A673 (cell line): ENCODE measurements at places on chromosomes 7 and 10.

DNA sequence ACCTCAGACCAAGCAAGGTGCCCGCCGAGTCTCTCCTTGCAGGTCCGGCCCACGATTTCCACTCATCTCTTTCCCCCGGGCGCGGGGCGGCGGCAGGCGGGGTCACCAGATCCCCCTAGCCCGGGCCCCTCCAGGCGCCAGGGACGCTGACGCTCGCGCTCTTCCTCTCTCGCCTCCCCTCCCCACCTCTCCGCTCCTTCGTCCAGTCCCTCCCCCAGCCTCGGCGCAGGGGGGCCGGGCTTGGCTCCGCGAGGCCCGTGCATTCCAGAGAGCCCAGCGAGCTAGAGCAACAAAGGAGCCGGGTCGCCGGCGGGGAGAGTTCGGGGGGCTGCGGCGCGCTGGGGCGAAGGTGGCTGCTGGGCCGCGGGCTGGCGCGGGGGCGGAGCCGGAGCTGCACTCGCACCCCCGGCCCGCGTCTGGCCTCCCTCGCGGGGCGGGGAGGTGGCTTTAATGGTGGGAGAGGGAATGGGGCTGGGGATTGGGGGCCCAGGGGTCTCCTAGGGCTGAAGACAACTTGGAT is at the start of gene SMO:
Gene SMO, plus strand, starts transcription at position 262 of the 520 bp plus-strand sequence. CDS start 519 bp downstream, outside the sequence.
- peak; percentile 74 for DNase-seq

DNA sequence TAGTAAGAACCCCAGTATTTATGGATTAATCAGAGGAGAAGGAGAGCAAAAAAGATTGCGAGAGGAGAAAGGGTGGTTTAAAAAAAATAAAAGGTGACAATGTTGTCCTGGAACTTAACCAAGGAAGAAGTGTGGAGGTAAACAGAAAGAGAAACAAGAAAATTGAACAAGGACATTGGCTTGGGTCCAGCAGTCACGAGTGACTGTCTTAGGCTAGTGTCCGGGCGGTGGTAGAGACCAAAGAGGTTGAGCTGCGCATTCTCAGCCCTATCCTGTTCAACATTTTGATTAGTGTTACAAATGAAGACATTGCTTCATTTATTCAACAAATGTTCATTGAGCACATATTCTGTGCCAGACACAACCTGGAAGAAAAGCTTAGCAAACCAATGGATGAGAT is 329.9 kb downstream of the FGFR2 start:
- DNase-seq, result no peak

GRCh38 chr10:5523796-5524574 is 776 bp upstream of the CALML3 start:
- DNase-seq, result no peak

DNA sequence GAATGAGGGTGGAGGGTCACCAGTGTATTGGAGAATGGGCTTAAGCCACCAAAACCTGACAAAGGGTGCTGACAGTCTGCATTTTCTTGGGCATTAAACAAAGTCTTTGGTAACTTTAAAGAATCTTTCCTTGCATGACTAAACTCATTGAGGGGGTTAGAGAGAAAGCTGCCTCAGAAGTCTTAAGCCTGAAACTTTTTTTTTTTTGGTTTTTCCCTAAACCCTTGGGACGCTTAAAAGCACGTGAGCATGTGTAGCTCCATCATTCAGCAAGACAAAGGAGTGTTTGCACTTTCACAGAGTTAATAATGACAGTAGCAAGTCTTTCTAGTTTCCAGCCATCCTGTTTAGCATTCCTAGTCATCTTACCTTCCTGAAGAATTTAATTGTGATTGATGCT is 110.7 kb downstream of the LRMDA start:
- no peak for DNase-seq

DNA sequence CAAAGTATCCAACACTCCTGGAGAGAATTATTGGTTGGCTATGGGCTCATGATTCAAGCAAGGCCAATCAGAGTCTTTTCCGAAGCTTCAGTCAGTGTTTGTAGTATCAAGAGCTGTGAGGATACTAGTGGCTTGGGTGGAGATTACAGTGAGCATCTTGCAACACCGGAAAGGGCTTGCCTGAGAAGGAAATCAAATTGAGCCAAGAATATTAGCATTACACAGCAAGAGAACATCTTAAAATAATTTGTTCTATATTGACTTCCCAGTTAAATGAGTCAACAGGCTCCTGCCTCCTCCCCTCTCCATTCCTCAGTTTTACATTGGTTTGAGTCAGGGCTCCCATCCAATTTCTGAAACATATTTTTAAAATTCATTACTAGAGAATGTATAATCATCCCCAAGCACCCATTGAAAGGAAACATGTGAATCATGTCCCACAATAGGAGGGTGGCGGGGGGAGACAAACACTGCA is 127.4 kb downstream of the ELAPOR2 start:
- peak; percentile 85 for DNase-seq

DNA sequence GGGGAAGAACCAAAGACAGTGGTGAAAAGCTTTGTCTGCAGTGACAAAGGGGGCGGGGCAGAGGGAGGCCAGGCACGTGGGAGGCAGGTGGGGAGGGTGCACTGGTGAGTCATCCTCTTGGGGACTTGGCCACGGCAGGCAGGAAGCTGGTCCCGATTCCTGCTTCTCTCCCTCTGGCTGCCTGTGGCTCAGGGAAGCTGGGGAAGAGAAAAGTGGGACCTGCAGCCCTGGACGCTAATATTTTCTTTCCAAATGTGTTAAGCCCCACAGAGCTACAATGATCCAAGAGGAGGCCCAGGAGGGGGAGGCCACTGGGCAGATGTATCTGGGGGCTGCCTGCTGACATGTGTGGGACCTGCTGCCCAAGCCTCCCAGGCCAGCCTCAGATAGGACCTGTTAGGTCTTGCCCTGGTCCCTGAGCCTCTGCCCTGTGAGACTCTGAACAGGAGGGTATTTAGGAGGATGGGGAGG is 231.8 kb downstream of the KCNMA1 start:
- DNase-seq, result peak; percentile 64

DNA sequence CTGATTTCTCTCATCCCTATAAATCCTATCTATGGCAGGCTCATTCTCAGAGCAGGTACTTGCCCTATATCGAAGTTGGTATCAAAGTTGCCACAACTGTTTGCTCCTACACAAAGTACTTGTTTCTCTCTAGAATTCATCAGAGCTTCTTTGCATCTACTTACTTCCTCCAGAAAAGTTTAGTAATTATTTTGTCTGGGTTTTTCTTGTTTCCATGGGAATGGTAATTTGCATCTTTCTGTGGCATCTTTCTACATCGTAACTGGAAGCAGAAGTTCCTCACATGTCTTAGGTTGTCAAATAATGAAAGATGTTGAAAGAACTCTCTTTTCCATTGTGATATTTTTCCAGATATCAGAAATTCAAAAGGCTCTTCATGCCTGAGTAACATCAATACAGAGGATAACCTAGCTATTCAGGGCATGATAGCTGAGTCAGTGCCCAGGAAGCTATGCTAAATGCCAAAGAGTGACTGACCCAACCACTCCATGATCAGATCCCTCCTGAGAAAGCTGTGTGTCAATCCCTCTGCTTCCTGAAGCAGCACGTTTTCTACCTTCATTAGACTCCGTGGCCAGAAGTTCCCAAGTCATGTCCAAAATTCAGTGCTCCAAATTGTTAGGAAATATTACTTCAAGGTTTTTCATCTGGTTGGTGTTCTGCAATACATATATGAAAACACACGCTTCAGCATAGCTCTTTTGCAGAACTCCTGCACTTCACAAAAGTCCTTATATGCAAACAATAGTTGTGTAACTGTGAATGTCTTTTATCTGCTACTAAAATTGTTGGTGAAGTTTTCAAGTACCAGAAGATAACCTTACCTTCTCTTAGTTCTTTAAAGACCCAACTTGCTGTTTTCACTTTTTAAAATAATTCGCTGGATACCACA is 216.5 kb downstream of the VTI1A start:
- no peak for DNase-seq

DNA sequence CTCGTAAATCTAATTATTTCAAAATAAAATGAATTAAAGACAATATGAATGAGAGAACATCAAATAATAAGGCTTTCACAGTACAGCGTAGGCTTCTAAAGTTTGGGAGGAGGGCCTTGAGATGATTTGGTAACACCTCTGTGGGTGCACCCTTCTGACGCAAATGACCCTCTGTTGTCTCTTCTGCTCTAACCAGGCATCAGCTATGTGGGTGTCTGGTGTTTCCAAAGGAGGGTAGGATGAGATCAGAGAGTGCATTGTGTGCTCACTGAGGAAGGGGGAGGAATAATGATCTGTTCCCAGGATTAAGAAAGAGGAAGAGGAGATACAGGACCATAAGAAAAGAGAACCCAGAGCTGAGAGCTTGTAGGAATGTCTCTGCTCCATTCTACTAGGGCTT is 420.4 kb downstream of the SDK1 start:
- DNase-seq, result no peak
